M059J (cell line): ENCODE measurements at places on chromosomes 3 and 15. TPM values are rescaled to one million over a fixed set of nuclear protein-coding genes. Genes with fewer than 3 reads are reported as not detected.

DNA sequence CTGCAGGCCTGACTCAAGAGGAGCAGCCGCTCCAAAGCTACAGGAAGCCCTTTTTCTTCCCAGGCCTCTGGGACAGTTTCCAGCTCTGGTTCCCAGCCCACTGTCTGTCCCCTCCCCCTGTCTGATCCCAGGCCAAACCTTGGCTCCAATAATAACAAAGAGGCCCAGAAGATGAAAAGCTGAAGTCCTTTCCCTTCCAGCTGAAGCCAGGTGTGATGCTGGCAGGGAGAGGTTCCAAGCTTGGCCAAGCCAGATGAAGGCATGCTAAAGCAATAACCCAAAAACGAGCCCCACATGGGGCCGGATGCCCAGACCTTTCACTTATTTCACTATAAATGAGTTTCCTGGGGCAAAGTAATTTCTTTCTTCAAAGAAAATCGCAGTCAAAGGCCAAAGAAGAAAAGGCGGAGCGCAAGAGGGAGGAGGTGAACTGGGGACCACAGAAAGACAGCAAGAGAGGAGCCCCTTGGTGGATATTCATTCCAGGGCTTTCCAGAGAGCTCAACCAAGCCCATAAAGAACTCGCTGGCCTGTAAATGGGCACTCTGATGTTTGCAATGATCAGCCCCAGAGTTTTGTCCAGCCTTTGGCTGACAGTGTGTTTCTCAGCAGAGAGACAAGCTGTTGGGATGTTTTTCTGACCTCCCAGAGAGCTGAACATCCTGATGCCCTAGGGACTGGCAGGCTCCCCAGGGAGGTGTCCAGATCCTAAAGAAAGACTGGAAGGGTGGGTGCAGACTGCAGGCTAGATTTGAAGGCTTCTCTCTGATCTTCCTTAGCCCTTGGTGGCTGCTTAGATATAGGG lies 157.6 kb downstream of the UACA start:
- peak; percentile 79 for DNase-seq

Gene SIN3A
- 38.5 and 39.7 TPM in 2 replicates for total RNA-seq

GRCh38 chr3:188881954-188882641 lies 289.7 kb upstream of the TPRG1 start:
- peak; percentile 96 for DNase-seq

DNA sequence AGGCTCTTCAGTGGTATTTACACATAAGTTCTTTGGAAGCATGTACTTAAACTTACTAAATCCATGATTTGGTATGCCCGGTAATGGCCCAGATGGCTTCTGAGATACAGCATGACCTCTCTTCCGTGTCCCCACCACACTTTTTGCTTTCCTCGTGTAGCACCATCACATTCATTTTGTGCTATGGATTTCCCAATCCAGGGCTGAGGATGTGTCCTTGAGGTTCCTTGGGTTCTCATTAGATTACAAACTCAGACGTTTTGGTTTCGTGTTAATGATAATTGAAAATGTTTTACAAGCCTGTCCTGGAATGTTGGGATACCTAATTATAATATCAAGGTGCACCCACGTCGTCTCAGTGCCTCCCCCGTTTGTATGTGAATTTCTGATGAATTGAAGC lies 7.3 kb downstream of the ABHD2 start:
- no peak for DNase-seq

DNA sequence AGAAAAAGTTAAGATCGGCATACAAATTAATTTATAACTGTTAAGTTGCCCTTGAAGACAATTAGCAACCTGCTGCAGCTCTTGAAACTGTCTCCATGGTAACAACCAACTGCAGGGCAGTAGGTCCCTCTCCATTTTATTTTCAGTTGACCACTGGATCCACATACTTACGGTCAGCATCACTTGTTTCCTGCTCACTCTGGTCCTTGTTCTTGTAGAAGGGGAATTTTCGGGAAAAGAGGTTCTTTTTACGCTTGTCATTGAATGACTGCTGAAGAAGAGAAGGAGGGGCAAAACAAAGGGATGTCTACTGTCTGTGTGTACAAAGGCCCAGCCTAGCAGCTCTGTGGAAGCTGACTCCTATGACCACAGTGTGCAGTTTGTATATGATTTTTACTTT lies 46.8 kb upstream of the MELTF start:
- no peak for DNase-seq

Gene TERC
- total RNA-seq = 33.4 and 110 TPM in 2 replicates

DNA sequence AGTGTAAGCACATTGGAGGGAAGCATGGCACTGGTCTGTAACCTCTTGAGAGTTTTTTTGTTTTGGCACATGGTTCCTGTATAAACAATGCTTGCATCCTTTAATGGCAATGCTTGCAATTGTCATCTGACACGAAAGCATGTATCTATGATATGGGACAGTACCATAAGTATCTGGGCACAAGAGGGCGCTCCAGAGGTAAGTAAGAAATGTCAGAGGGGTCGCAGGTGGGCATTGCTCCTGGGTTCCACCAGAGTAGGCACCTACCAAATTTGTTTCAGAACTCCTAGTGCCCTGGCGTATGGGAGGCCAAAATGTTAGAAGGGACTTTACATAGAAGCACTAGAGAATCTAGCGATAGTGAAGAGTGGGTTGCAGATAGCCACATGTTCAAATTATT lies 58.7 kb upstream of the BCHE start:
- peak; percentile 5 for DNase-seq

- DNase-seq = peak; percentile 49
Measured at GRCh38 chr15:77282333-77282732, 137.6 kb downstream of the PEAK1 start.

- peak; percentile 76 for DNase-seq
Measured at GRCh38 chr3:46065294-46065705, 38.0 kb upstream of the XCR1 start.

Gene WNT5A
- total RNA-seq = 92.8 and 113 TPM in 2 replicates

GRCh38 chr3:61579685-61580084 lies 18.3 kb downstream of the PTPRG start:
- DNase-seq = no peak

Gene B3GALNT1
- total RNA-seq = 52.8 and 55.3 TPM in 2 replicates

DNA sequence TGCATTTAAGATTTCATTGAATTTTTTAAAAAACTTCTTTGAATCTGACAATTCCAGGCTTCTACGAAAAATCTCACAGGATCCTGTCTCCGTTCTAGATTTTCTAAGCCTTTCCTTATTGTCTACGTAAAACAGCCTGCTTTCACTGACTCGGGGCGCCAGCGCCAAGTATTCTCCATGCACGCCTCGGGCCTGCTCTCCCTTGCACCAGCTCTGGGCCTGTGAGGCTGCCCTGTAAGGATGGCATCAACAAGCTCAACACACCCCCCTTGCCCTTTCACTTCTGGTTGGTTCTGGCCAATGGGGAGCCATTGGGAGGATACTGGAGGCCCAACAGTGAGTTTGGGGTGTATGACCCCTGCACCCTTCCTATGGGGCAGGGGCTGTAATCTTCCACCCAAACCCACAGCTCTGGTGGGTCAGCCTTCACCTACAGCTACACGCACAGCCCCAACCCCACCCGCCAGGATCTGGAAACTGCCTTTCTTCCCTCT lies 47.8 kb downstream of the SLC41A3 start:
- no peak for DNase-seq

DNA sequence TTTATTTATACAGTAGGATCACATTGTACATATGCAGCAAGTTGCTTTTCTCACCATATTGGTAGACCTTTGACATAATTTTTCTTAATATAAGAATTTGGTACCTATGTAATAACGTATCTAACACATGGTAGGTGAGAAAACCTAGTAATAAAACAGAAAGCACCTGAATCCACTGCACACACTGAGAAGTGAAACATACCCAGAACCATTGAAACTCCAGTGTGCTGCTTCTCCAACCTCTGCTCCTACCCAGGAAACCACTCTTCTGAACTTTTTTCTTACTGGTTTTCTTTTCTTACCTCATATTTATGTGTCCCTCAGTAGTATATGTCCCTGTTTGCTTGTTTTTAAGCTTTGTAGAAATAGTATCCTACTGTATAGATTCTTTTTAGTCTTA lies 293.0 kb downstream of the UBE2E2 start:
- DNase-seq = no peak

- no peak for DNase-seq
Measured at GRCh38 chr15:91116113-91117067, 16.3 kb downstream of the SV2B start.

Gene PTPRG
- 9.2 and 15.9 TPM in 2 replicates for total RNA-seq

GRCh38 chr3:105611304-105612192 lies 244.8 kb downstream of the ALCAM start:
- no peak for DNase-seq

GRCh38 chr3:9500108-9501050 lies 53.2 kb downstream of the LHFPL4 start:
- DNase-seq = peak; percentile 14

GRCh38 chr15:57668016-57668415 lies 38.5 kb upstream of the POLR2M start:
- DNase-seq = no peak

Gene CCDC9B
- total RNA-seq = 9.4 and 14.1 TPM in 2 replicates

DNA sequence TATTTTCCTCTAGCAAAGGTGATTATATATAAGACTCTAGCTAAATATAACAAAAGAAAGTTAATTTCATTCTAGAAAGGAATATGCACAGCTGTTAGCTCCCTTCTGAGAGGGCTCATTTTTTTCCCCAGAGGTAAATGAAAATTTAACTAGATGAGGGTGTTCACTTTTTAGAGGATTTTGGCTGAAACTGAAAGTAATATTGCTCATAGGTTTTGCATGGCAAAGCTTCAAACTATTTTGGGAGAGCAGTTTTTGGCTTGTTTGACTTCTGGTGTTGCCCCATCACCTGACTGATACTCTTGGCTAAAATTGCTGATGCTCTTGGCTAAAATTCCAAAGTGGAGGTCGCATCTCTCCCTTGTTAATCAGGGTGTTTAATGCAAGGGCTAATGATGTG lies 311.9 kb downstream of the EDEM1 start:
- DNase-seq = no peak

- DNase-seq = peak; percentile 37
Measured at GRCh38 chr15:29695489-29696167, 126.6 kb downstream of the TJP1 start.

- DNase-seq = no peak
Measured at GRCh38 chr3:181699171-181699903, 12.4 kb upstream of the SOX2 start.

- no peak for DNase-seq
Measured at GRCh38 chr3:58249358-58250092, 11.9 kb downstream of the ABHD6 start.

GRCh38 chr3:6132684-6133432 lies 728.1 kb upstream of the GRM7 start:
- DNase-seq = no peak

Gene TTC21A
- total RNA-seq = 0.10 and 1.4 TPM in 2 replicates

- peak; percentile 50 for DNase-seq
Measured at GRCh38 chr3:12644331-12644937, 19.5 kb downstream of the RAF1 start.

Gene GADL1
- not detected in 2 replicates for total RNA-seq

- DNase-seq = peak; percentile 20
Measured at GRCh38 chr3:23776352-23776891, 29.3 kb upstream of the UBE2E1 start.

DNA sequence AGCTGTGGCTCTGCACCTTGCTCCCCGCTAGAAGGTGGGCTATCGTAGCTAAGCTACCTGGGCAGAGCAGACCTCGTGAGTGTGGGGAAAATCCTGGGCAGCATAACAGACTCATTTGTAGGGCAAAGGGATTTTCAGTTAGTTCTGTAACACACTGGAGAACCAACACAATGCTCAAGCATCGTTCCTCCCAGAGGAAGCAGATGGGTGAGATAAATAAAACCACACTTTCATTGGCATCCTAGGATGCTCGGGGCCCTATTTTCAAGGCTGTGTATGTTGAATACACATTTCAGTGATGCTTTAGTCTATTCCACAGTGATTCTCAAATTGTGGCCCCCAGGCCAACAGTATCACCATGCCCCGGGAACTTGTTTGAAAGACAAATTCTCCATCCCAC lies 20.0 kb downstream of the LIPC start:
- no peak for DNase-seq

DNA sequence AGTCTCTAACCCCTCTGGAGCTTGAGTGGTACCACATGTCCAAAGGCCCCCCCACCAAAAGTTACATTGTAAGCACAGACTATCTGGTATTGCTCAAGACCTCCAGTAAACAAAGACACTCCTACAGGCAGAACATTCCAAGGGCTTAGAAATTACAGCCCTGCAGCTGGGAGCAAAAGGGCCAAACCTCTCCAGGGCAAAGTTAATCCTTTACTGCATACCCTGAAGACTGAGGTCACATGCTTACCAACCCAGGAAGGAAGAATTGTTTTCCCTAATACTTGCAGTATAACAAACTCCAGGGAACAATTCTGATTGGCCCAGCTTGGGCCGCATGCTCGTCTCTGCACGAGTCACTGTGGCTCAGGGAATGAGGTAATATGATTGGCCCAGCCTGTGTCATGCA lies 266.1 kb upstream of the NR2F2 start:
- peak; percentile 14 for DNase-seq

Gene ACKR4
- 0.20 and 0.44 TPM in 2 replicates for total RNA-seq
